Osteocyte (in vitro differentiated cells): ENCODE measurements at places on chromosomes 3 and 15.

- no peak for DNase-seq
These were observed 81.1 kb downstream of the PDCD6IP start for GRCh38 chr3:33879540-33879939.

GRCh38 chr15:59794229-59794886 lies 105.2 kb upstream of the BNIP2 start:
- DNase-seq: no peak

GRCh38 chr3:81492040-81492439 lies 269.4 kb downstream of the GBE1 start:
- no peak for DNase-seq

DNA sequence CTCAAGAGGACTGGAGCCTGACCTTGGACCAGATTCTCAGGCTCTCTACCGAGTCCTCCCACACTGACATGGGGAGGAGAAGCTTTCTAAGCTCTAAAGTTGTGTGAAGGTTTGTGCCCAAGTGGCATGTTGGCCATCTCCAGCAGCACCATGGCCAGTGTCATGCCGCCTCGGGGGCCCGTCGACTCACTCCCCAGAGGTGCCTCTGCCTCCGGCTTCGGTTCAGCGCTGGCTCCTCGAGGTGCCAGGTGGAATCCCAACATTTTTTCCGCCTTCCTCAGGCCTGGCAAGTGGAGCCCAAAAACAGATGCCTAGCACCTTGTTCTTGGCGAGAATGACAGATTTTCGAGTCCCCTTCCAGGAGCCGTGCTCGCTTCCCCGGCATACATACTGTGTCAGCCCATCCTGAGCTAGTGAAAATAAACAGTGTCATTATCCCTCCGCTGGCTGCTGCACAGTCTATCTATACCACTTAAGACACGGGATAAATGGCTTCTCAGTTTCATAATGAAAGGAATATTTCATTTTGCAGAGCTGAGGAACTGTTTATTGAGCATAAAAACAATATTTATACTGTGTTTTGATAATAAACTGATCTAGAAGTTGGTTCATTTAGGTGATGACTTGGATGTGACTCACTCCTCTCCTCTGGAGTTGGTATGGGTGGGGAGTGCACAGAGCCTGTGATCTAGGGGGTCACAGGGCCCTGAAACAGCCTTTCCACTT lies 328.5 kb upstream of the TLE3 start:
- DNase-seq: no peak

DNA sequence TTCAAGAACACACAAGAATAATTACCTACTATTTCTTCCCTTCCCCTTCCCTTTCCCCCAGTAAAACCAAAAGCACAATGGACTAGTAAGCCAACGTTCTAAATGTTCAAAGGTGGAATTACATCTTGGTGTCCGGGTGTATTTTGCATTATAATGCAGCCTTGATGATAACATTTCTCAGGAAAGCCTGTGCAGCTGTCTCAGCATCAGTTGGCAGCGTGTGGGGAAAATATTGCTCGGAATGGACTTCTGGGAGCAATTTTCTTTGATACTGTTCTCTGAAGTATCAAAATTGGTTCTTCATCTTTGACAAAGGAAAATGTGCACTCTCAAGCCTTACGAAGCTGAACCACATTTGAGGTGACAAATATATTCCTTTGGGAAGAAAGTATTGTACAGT lies 198.9 kb downstream of the AGBL1 start:
- no peak for DNase-seq

- no peak for DNase-seq
These were observed 730.2 kb downstream of the TUSC7 start for GRCh38 chr3:117439812-117440211.

GRCh38 chr3:83434880-83435587 lies 1523.8 kb upstream of the CADM2 start:
- no peak for DNase-seq

- peak; percentile 86 for DNase-seq
These were observed 405.8 kb downstream of the IGSF11 start for GRCh38 chr3:118628704-118629341.

GRCh38 chr3:150449169-150449721 lies 41.1 kb downstream of the TSC22D2 start:
- no peak for DNase-seq

DNA sequence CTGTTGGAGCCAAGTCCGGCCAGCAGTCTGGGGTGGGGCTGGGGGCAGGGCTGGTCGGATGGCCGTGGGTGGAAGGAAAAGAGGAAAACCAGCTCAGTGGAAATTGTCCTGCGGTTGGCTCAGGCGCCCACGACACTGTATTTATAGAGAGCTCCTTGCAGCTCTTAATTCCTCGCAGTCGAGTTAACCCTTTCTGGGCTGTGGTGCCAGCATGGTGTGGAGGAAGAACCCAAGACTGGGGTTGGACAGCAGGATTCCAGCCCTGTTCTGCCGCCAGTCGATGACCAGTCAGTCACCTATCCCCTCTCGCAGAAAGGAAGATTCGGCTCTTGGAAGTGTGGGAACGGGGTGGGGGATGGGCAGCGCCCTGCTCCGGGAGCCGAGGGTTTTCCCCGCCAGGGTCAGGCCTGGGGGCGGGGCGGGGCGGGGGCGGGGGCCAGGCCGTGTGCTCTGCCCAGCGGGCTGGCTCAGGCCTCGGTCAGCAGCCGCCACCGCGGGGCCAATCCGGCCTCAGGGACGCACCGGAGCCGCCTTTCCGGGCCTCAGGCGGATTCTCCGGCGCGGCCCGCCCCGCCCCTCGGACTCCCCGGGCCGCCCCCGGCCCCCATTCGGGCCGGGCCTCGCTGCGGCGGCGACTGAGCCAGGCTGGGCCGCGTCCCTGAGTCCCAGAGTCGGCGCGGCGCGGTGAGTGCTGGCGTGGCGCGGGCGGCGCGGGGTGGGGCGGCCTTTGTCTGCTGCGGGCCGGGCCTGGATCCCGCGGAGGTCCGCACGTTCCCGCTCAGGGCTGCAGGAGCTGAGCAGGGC lies at the start of gene CD276:
TSS of gene CD276 (plus strand) at position 607 of the 804 bp plus-strand sequence. CDS start 15,257 bp downstream, outside the sequence.
- peak; percentile 88 for DNase-seq

DNA sequence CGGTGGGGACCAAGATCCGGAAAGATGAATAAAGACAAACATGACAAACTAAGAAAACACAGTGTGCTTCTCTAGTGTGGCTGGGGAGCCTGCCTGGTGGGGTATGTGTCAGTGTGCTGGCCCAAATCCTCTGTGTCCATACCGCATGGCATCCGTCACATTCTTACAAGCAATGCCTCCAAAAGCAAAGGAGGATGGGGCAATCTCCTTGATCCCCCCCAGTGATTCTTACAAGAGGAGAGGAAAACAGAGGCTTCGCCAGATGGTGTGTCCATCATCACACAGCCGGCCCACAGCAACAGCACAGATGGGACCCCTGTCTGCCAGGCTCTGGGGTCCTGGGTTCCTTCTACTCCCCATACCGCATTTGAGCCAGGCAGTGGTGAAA lies 558 bp upstream of the IL17RC start:
- no peak for DNase-seq

DNA sequence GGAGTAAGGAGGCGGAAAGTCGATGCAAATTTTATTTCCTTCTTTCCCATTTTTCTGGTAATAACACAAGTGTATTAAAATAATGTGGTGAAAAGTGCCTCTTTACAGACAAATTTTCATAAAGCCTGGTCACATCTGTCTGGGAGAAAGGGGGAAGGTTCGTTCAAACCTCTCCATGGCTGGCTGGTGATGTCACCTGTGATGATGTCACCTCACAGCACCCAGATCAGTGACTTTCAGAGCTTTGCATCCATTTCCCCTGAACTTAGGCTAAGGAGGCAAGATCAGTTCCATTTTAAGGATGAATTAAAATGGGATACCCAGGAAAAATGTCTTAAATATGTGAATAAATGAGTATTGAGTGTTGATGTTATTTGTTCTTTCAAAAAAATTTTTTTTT lies 34.1 kb downstream of the ATP10A start:
- DNase-seq: no peak

GRCh38 chr3:74434406-74434805 lies 180.1 kb downstream of the CNTN3 start:
- DNase-seq: no peak

- DNase-seq: no peak
These were observed 3.3 kb upstream of the EHD4 start for GRCh38 chr15:41975669-41976068.

- DNase-seq: no peak
These were observed 299.6 kb downstream of the UNC13C start for GRCh38 chr15:54277834-54278233.

DNA sequence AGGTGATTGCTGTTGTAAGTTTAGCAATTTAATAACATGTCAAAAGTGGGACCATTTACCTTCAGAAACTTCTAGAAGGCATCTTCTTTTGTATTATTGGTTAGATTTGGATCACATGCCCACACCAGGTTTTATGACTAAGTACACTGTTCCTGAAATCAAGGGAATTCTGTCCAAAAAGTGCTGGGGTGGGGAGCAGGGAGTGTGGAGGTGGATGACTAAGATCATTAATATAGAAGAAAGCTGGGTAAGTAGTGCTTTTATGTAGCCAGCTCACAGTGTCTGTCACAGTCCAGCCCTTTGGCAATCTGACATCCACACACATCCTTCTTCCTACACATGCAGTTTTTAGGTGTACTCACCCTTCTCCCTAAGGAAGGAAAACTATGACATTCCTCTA lies 120.0 kb downstream of the TMCO5A start:
- no peak for DNase-seq

DNA sequence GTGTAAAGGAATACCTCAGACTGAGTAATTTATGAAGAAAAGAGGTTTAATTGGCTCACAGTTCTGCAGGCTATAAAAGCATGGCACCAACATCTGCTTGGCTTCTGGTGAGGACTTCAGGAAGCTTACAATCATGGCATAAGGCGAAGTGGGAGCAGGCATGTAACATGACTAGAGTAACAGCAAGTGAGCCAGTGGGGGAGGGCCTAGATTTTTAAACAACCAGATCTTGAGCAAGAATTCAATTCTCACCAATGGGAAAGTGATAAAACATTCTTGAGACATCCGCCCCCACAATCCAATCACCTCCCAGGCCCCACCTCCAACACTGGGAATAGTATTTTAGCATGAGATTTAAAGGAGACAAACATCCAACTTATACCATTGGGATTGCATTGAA lies 44.2 kb upstream of the BCL2A1 start:
- no peak for DNase-seq

DNA sequence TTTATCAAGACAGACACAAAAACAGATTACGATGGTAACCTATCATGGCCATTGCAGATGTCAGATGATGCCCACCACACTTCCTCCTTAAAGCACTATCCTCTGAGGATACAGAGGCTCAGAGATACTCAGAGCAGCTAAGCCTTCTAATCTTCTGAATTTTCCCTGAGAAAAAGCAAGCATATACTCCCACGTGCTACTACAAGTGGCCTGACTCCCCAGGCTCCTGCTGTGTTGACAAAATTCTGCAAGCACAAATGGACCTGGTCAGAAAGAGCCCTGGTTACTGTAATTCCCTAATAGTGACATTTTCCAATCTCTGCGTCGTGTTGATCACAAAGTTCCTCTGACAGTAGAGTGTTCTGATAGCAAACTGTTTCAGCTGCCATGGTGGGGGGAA lies 207.1 kb downstream of the KCNMB2 start:
- DNase-seq: no peak

DNA sequence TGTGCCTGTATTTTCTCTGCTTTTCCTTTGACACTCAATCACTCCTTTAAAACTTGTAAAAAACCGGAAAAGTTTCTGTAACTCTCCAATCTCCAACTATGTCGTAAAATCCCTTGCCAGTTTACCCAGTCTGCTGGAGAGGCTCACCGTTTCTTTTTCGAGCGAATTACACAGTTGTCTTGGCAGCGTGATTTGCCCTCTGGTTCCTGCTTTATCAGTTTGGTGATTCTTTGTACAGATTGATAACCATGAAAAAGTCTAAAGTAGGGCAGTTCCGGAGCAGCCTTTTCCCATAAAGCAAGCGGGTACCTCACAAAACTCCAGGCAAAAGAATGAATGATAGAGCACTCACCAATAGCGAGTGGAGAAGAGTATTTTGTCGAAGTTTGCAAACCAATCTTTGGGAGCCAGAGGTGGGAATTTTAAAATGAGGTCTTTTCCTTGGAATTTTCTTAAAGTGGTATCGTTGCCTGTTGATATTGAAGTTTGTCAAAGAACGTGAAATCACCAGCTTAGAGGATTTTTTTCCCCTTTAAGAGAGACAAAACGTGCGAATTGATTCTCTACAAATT lies at the start of gene TTC23:
TSS of gene TTC23 (minus strand) at position 312 of the 572 bp plus-strand sequence. CDS start 20,869 bp downstream, outside the sequence.
- no peak for DNase-seq

- no peak for DNase-seq
These were observed 78.8 kb downstream of the CLDN11 start for GRCh38 chr3:170497207-170498095.

- no peak for DNase-seq
These were observed 22.7 kb upstream of the CD96 start for GRCh38 chr3:111519178-111519855.

DNA sequence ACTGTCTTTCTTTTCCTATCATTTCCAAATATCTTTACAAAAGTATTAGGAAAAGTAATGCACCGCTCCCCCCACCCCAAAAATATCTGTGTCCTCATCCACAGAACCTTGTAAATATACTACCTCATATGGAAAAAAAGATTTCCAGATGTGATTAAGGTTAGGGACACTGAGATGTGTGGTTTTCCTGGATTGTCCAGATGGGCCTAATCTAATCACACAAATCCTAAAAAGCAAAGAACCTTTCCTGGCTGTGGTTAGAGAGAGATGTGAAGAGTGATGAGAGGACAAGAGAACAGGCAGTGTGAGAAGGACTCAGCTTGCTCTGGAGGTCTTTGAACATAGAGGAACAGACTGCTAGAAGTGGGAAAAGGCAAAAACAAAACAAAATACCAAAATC lies 77.7 kb downstream of the ROBO1 start:
- no peak for DNase-seq

GRCh38 chr3:54698054-54698453 lies 229.8 kb downstream of the LRTM1 start:
- no peak for DNase-seq

DNA sequence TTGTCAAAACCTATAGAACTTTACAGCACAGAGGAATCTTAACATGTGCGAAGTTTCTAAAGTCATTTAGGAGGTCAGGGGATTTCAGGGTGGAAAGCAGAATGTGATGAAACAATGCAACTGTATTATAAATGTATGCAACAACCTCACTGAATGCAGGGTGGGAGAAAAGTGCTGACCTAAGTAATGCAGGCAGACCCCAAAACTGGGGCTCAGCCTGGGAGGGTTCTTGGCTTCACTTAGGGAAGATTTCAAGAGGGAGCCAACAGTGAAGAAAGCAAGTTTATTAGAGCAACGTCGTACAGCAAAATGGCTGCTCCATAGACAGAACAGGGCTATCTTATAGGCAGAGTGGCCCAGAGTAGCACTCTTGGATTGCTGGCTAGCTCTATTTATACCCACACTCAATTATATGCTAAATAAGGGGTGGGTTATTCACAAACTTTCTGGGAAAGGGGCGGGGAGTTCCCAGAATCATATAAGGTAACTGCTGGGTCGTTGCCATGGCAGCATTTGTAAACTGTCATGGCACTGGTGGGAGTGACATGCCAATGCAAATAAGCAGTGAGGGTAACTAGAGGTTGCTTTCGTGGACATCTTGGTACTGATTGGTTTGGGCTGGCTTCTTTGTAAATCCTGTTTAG lies 14.2 kb upstream of the CAND2 start:
- DNase-seq: no peak

- no peak for DNase-seq
These were observed 1361.4 kb downstream of the NSUN3 start for GRCh38 chr3:95424279-95424678.

GRCh38 chr3:37944391-37944842 lies 46.2 kb upstream of the VILL start:
- no peak for DNase-seq

GRCh38 chr3:117019082-117019713 lies 309.6 kb downstream of the TUSC7 start:
- DNase-seq: no peak
